ENCODE measurements at places on chromosomes 6 and 20.

DNA sequence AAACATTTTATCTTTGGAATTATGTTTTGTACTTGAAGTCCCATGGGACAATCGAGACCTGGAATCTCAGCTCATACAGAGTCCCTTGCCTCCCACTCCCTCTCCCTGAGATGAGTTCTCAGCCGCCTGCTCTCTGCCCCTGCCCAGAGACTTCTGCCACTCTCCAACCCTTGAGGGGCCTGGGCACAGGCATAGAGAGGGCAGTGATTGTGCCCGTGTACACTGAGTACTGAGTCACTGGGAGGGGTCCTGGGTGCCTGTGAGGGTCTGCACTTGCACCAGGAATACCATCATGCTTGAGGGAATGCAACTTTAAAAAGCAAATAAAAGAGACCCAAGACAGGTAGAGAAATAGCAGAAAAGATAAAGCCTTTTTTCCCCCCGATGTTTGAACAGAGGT, 453.8 kb upstream of the HS3ST5 start:
- no peaks in the 10 kb centered on the region for H3K4me1 ChIP-seq
- DNase-seq: no peak
- H3K27me3 ChIP-seq: no peaks in the 10 kb centered on the region
- no peak overlapping the region for H3K27ac ChIP-seq
- H3K36me3 ChIP-seq: no peaks in the 10 kb centered on the region
- H3K4me3 ChIP-seq: no peak overlapping the region

GRCh38 chr6:99341862-99342455, 7.5 kb downstream of the FAXC start:
- H3K4me1 ChIP-seq: no peaks in the 10 kb centered on the region
- H3K4me3 ChIP-seq: no peak overlapping the region
- no peaks in the 10 kb centered on the region for H3K36me3 ChIP-seq
- DNase-seq: no peak

GRCh38 chr6:161442420-161442819, 168.6 kb upstream of the AGPAT4 start:
- DNase-seq: no peak
- no peaks in the 10 kb centered on the region for H3K36me3 ChIP-seq
- H3K4me1 ChIP-seq: peaks cover 3% of the 10 kb centered on the region
- H3K27ac ChIP-seq: no peak overlapping the region
- no peak overlapping the region for H3K4me3 ChIP-seq

- H3K4me3 ChIP-seq: no peak overlapping the region
- DNase-seq: no peak
- peaks cover 42% of the 10 kb centered on the region for H3K36me3 ChIP-seq
- H3K27ac ChIP-seq: no peak overlapping the region
- no peaks in the 10 kb centered on the region for H3K27me3 ChIP-seq
Measured at GRCh38 chr20:41111578-41111951, 25.8 kb upstream of the PLCG1 start.

- no peak for DNase-seq
- H3K36me3 ChIP-seq: peaks cover 13% of the 10 kb centered on the region
- no peak overlapping the region for H3K4me3 ChIP-seq
- H3K27me3 ChIP-seq: no peaks in the 10 kb centered on the region
- no peak overlapping the region for H3K27ac ChIP-seq
- peaks cover 26% of the 10 kb centered on the region for H3K4me1 ChIP-seq
Measured at GRCh38 chr6:130035211-130035610, 16.8 kb downstream of the L3MBTL3 start.

- no peak overlapping the region for H3K4me3 ChIP-seq
- H3K27me3 ChIP-seq: no peaks in the 10 kb centered on the region
- no peaks in the 10 kb centered on the region for H3K4me1 ChIP-seq
- H3K36me3 ChIP-seq: peaks cover 51% of the 10 kb centered on the region
- no peak for DNase-seq
- H3K27ac ChIP-seq: no peak overlapping the region
Measured at GRCh38 chr6:35906499-35906846, 14.4 kb downstream of the SRPK1 start.

GRCh38 chr20:12049125-12049524, 131.4 kb downstream of the BTBD3 start:
- DNase-seq: no peak
- H3K27ac ChIP-seq: no peak overlapping the region
- no peaks in the 10 kb centered on the region for H3K36me3 ChIP-seq
- peaks cover 5% of the 10 kb centered on the region for H3K4me1 ChIP-seq
- no peak overlapping the region for H3K4me3 ChIP-seq
- H3K27me3 ChIP-seq: no peaks in the 10 kb centered on the region

Data from common myeloid progenitor, CD34-positive (primary cell).